IPS DF 6.9 (cell line): ENCODE measurements at places on chromosomes 1 and 21.

GRCh38 chr1:230972855-230973271 lies 5.8 kb downstream of the TTC13 start:
- DNase-seq, result no peak
- H3K36me3 ChIP-seq, result no peaks in the 10 kb centered on the region
- H3K4me1 ChIP-seq, result no peaks in the 10 kb centered on the region
- H3K4me3 ChIP-seq, result no peak overlapping the region
- no peaks in the 10 kb centered on the region for H3K27me3 ChIP-seq
- no peak overlapping the region for H3K27ac ChIP-seq

DNA sequence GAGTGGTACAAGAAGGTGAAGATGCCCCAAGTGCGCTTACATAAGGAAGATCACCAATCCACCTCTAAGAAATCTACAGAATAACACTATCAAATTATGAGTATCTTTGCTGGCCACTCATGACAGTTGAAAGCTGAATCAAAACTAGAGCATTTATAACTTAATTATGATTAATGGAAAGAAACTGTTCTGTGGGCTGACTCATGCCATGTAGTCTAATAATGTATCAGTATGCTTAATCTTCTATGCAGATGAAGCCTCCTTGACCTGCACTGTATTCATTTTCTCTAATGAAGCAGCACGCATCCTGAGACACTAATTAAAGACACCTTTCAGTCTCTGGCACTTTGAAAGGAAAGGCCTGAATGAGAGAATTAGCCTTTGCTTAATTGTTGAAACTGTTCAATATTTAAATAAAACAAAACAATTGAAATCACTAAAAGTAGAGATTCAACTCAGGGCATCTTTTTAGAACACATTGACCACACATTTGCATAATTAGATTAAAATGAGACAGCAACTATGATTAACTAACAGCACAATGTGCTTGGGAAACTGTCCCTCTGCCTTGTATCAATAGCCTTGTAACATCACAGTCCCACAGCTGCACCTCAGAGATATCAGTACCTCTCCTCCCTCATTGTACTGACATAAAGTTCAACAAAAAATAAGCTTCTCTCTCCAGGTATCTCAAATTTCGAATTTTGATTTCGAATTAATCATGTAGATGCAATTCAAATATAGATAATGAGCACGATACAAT lies 105.6 kb downstream of the NTPCR start:
- no peak overlapping the region for H3K27ac ChIP-seq
- H3K36me3 ChIP-seq, result 0 out of 2 replicates have a peak, but pooled peaks cover 3% of the 10 kb centered on the region
- no peak for DNase-seq
- peaks cover 2% of the 10 kb centered on the region for H3K4me1 ChIP-seq
- H3K27me3 ChIP-seq, result no peaks in the 10 kb centered on the region
- no peak overlapping the region for H3K4me3 ChIP-seq

- H3K27me3 ChIP-seq, result no peaks in the 10 kb centered on the region
- DNase-seq, result no peak
- no peaks in the 10 kb centered on the region for H3K4me1 ChIP-seq
These were observed 159.2 kb downstream of the AGBL4 start for GRCh38 chr1:49864581-49864980.

DNA sequence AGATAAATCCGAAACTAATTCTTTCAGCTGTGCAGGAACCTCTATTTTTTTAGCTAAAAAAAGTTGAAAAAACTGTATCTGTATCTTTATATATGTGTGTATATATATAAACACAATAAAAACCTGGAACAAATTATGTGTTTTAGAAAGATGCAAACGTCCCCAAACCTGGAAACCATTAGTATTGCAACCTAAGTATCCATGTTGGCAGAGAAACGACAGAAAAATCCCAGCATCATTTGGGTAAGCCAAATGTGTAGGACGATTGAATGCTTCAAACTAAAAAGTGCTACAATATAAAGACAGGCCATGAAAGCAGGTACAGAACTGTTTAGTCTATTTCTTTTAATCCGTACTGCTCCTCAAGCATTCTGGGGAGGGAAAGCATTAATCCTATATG lies 87.9 kb downstream of the AHCTF1 start:
- no peak for DNase-seq
- H3K27ac ChIP-seq, result no peak overlapping the region
- H3K4me1 ChIP-seq, result no peaks in the 10 kb centered on the region; the same call in 1 of the 2 replicates
- H3K36me3 ChIP-seq, result no peaks in the 10 kb centered on the region; the same call in 1 of the 2 replicates

DNA sequence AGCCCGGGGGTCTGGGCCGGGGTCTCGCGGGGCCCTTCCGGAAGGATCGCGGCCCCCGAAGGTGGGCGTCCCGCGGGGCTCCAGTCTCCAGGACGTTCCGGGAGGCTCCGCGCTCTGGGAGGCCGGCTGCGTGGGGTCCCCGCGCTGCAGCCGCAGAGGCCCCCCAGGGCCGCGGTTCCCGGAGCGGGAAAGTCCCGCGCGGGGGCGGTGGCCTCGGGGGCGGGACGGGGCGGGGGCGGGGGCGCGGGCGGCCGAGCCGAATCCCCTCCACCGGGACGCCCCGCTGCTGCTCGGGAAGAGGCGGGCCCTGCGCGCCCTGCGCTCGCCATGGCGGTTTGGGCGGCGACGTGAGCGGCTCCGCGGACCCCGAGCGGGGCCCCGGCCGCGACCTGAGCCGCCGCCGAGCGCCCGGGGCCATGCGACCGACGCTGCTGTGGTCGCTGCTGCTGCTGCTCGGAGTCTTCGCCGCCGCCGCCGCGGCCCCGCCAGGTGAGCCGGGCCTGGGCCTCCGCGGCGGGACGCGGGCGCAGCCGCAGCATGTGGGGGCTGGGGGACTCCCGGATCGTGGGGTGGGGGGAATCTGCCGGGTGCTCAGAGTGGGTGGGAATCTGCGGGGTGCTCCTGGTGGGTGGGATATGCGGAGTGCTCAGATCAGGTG lies at the start of gene IFNGR2:
Gene IFNGR2 (plus strand): TSS at position 286 of the 658 bp plus-strand sequence. CDS start 131 bp downstream, at position 417.
- H3K36me3 ChIP-seq, result no peaks in the 10 kb centered on the region
- no peak within 1 kb of the TSS for H3K27ac ChIP-seq
- DNase-seq, result no peak
- no peaks in the 10 kb centered on the region; the same call in none of the 2 replicates for H3K4me1 ChIP-seq
- H3K4me3 ChIP-seq, result peak within 1 kb of the TSS; percentile 85

- DNase-seq, result no peak
- H3K27me3 ChIP-seq, result no peaks in the 10 kb centered on the region
These were observed 19.0 kb upstream of the SLC6A9 start for GRCh38 chr1:44050261-44050660.

DNA sequence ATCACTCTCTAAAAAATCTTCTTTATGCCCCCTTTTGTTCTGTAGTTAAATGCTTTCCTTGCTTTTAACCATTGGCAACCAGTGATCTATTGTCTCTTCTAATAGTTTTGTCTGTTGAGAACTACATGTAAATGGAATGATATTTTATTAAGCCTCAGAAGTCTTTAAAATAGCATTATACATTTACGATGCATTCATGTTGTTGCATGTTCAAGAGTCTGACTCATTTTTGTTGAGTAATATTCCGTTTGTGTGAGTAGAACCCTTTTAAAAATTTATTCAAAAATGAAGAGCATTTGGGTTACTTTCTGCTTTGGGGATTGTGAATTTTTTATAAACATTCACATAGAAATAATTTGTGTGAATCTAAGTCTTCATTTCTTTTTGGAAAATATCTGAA lies 1352.9 kb downstream of the NCAM2 start:
- H3K27me3 ChIP-seq, result no peaks in the 10 kb centered on the region
- H3K4me1 ChIP-seq, result no peaks in the 10 kb centered on the region
- no peak overlapping the region for H3K4me3 ChIP-seq
- no peak for DNase-seq
- no peaks in the 10 kb centered on the region for H3K36me3 ChIP-seq
- H3K27ac ChIP-seq, result no peak overlapping the region

DNA sequence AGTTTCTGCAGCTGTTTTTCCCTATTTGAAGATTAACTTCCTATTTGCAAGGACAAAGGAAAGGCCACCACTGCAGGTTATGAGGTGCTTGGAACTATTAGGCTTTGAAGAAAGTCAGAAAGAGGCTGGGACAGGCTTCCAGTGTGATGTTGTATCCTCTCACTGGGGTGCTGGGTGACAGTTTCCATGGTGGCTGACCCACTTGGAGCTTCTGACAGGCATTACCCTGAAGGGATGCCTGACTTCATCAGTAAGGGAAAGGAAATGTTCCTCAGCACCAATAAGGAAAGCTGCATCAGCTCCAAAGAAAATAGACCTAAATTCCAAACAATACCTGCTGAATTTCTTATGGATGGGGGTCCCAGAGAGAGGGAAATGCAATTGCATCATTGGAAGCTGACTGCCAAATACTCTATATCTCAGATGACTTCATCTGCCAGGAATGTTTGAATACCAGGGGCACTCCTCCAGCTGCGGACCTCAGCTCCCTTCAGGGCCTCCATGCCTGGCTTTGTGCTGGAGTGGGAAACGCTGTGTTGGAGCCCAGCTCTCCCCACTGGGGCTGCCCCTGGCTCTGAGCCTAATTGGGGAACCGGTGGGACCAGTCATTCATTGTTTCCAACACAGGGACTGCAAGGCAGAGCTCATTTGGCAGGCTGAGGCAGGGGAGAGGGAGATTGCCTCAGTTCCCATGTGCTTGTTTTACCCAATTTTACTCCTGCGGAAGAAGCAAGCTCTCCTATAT lies 76.6 kb downstream of the RGL1 start:
- H3K27ac ChIP-seq, result no peak overlapping the region
- H3K36me3 ChIP-seq, result no peaks in the 10 kb centered on the region
- no peaks in the 10 kb centered on the region for H3K27me3 ChIP-seq
- peak; percentile 25 for DNase-seq
- H3K4me3 ChIP-seq, result no peak overlapping the region

DNA sequence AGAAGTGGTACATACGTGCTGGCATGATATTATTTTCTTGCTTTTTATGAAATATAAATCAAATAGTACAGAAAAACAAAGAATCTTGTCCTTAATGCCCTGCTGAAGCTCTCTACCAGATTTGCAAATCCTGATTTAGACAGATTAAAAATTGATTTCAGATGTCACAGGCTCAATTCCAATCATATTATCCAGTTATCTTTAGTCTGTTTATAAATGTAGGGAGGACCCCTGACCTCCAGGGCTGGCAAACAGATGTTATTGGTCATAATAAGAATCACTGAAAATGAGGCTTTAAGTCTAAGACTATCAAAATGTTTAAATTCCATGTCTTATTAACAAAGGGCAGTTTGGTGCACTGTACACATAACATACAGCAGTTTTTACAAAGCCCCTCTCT lies 62.1 kb downstream of the TP53BP2 start:
- no peaks in the 10 kb centered on the region for H3K27me3 ChIP-seq
- no peaks in the 10 kb centered on the region for H3K4me1 ChIP-seq
- peaks cover 6% of the 10 kb centered on the region; the same call in 1 of the 2 replicates for H3K36me3 ChIP-seq
- DNase-seq, result no peak

GRCh38 chr21:38505654-38506523 lies 7.6 kb upstream of the ERG start:
- no peaks in the 10 kb centered on the region for H3K36me3 ChIP-seq
- no peak overlapping the region for H3K4me3 ChIP-seq

GRCh38 chr1:164504749-164505148 lies 54.2 kb upstream of the PBX1 start:
- no peaks in the 10 kb centered on the region for H3K27me3 ChIP-seq
- no peak overlapping the region for H3K4me3 ChIP-seq
- H3K36me3 ChIP-seq, result no peaks in the 10 kb centered on the region
- no peaks in the 10 kb centered on the region for H3K4me1 ChIP-seq
- H3K27ac ChIP-seq, result no peak overlapping the region
- no peak for DNase-seq
